ENCODE measurements at places on chromosomes 7 and 10.

DNA sequence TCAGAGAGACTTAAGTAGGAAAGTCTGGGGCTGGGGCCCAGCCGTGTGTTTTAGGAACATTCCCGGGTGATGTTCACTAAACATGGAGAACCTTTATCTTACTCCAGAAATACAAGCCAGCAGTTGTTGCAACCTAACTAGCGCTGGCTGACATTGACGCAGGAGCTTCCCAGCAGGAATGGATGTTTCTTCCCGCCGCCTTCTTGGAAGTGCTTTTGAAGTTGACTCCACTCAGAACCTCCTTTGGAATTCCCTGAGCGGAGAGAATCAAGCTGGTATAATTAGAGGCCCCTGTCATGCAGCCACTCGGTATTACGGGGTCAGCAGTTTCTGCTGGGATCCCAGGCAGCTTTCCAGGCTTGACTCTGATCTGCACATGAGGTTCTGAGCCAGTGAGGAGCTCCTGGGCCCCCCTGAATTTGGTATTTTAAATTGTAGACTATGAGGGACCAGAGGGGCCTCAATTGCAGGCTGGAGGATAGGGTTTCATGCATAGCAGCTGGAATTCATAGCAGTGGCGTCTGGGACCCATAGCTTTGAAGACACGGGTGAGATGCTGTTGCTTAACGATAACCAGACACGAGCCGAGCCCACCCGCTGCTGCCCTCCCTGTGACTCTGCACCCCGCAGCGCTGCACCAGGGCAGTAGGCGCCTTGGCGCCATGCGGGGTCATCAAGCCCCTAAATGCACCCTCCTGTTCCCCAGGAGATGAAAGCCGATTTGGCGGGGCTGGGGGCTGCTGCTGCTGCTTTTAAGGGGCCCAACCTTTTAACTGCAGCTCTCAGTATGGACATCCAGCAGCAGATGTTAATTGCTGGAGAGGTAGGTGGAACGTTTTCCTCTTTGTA is 61.8 kb downstream of the EEPD1 start:
- peak; percentile 86 for DNase-seq

- DNase-seq = no peak
Measured at GRCh38 chr10:3935141-3935540, 150.1 kb upstream of the KLF6 start.

- DNase-seq = no peak
Measured at GRCh38 chr10:48478980-48479811, 125.7 kb downstream of the ARHGAP22 start.

GRCh38 chr7:4233146-4233545 is 448.9 kb upstream of the FOXK1 start:
- no peak for DNase-seq

DNA sequence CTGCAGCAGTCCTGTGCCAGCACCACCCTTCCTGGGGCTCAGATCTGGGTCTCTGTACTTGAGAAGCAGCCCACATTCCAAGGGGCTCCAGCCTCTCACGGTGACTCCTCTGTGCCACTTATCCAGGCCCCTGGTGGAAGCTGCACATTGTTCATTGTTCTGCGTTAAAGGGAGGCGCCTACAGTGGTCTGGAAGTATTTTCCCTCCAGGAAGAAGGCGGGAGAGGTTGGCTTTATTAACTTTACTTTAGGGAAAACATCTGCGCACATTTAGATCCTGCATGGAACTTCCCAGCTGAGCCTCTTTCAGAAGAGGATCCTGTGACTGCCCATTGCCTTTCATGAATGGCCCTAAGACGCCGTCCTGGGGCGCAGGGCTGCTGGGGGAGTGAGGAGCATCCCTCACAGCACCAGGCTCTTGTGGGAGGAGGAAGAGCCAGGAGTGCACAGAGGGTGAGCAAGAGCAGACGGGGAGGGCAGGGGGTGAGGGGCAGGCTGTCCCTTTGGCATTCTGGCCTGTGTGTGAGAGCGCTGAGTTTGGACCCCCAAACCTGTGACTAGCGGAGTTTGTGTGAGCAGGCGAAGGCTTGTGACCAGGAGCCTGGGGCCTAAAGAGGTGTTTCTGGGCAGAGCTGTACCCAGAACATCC is 98.6 kb upstream of the BTBD16 start:
- DNase-seq = peak; percentile 33

GRCh38 chr10:119252470-119253151 is 45.2 kb downstream of the GRK5 start:
- DNase-seq = no peak

Measured in ELF-1 (cell line).